Metanephros (tissue), 2 donors: ENCODE measurements at places on chromosomes 6 and 20. TPM values are rescaled to one million over a fixed set of nuclear protein-coding genes. Genes with fewer than 3 reads are reported as not detected.

The RNF144B gene
- total RNA-seq = 41.0 TPM

The SNAP25 gene
- 3.2 TPM for total RNA-seq

The RANBP9 gene
- 36.5 TPM for total RNA-seq

The KHDC1 gene
- 4.5 TPM for total RNA-seq

The ZBTB46 gene
- 26.4 TPM for total RNA-seq

The CLPSL1 gene
- total RNA-seq = not detected

The TENT5A gene
- 13.5 TPM for total RNA-seq

The TNNC2 gene
- 555 TPM for total RNA-seq

The TGM3 gene
- 0.70 TPM for total RNA-seq

The ISM1 gene
- 1.5 TPM for total RNA-seq

The NKAIN4 gene
- 27.2 TPM for total RNA-seq

The DEFB124 gene
- not detected for total RNA-seq

The HLA-G gene
- total RNA-seq = not detected

The C6orf141 gene
- 0.99 TPM for total RNA-seq

The CPNE5 gene
- total RNA-seq = 14.2 TPM

The C6orf132 gene
- 5.5 TPM for total RNA-seq

The KCNK5 gene
- total RNA-seq = 6.9 TPM

The LIN28B gene
- 0.18 TPM for total RNA-seq

The KCNK17 gene
- 1.1 TPM for total RNA-seq

The TBX18 gene
- total RNA-seq = 16.4 TPM

The MARCKS gene
- total RNA-seq = 149 TPM

The DCBLD1 gene
- total RNA-seq = 15.2 TPM

The PPP1R10 gene
- total RNA-seq = 24.5 TPM

The EYA4 gene
- total RNA-seq = 27.3 TPM

The TNF gene
- total RNA-seq = 0.35 TPM

The SUMO4 gene
- total RNA-seq = 6.7 TPM

The MRPS10 gene
- 27.1 TPM for total RNA-seq

The WFDC13 gene
- total RNA-seq = not detected

The BTBD3 gene
- 59.8 TPM for total RNA-seq

The HLA-DQB1 gene
- total RNA-seq = 3.0 TPM

The SCUBE3 gene
- total RNA-seq = 26.9 TPM

The GCM1 gene
- 0.18 TPM for total RNA-seq

The SEL1L2 gene
- not detected for total RNA-seq

The INSM1 gene
- total RNA-seq = not detected

The LGSN gene
- 0.41 TPM for total RNA-seq

The SLC16A10 gene
- 37.0 TPM for total RNA-seq

The HLA-DRA gene
- 136 TPM for total RNA-seq

The BPIFB3 gene
- total RNA-seq = not detected

The SIGLEC1 gene
- 4.4 TPM for total RNA-seq

The GRIK2 gene
- 13.6 TPM for total RNA-seq

The MCCD1 gene
- 9.8 TPM for total RNA-seq

The BLTP3A gene
- total RNA-seq = 12.0 TPM

The SRF gene
- 25.5 TPM for total RNA-seq

The C20orf204 gene
- total RNA-seq = 3.6 TPM

The IRAK1BP1 gene
- 11.6 TPM for total RNA-seq

The CYP24A1 gene
- total RNA-seq = 3.3 TPM

The TEAD3 gene
- 21.3 TPM for total RNA-seq

The CTAGE9 gene
- not detected for total RNA-seq

The SSTR4 gene
- 0.18 TPM for total RNA-seq

The PANK2 gene
- 42.0 TPM for total RNA-seq

The CENPQ gene
- total RNA-seq = 3.9 TPM

The ULBP1 gene
- 0.29 TPM for total RNA-seq
